Small intestine (tissue), 16 donors: ENCODE measurements at places on chromosomes 6 and 20.

- no peak overlapping the region for H3K27ac ChIP-seq
- no peaks in the 10 kb centered on the region for H3K4me1 ChIP-seq
- H3K27me3 ChIP-seq, result no peaks in the 10 kb centered on the region
These were observed 1104.0 kb downstream of the EPHA7 start for GRCh38 chr6:92315312-92315711.

DNA sequence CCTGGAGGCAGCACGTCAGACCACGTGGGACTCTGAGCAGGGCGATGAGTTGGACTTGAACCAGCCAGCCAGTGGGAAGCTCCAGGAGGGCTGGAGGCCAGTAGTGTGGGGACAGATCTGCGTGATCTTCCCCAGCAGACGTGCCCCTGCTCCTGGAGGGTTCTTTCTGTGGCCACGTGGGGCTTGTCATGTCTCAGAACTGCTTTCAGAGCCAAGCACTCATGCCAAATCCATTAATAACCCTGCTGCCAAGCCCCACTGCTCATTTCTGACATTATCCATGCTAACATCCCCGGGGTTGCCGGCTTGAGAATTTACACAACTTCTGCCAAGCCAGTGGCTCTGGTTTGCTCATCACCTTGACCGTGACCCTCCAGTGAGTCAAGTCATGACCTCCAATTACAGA is 38.3 kb downstream of the SIRPA start:
- H3K4me3 ChIP-seq, result no peak overlapping the region
- H3K36me3 ChIP-seq, result peaks cover 2% of the 10 kb centered on the region
- no peak for DNase-seq
- H3K4me1 ChIP-seq, result no peaks in the 10 kb centered on the region

DNA sequence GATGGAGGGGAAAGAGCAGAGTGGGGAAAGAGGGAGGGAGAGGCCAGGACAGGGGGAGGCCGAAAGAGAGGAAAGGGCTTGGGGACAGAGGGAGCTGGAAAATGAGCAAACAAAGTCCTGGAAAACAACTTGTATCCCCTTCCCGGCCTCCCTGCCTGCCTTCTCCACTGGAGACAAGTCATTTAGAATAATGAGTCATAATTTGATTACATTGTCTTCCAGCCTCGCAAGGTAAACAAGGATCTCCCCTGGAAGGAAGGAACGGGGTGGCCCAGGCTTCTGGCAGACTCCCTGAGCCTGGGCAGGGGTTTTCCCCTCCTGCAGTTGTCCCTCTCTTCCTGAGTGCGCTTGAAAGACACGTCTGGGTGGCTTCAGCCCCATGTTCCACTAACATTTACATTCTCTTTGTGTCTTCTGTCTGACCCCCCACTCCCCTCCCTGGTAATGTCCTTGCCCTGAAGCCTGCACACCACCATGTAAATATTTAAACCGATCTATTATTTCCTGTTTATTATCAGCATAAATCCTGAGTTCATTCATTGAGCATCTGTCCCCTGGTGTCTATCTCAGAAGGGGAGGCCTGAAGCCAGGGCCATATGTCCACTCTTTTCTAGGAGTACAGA is 12.1 kb upstream of the MRPS18A start:
- H3K4me3 ChIP-seq, result no peak overlapping the region
- H3K27ac ChIP-seq, result peak overlapping the region; percentile 55
- no peaks in the 10 kb centered on the region for H3K27me3 ChIP-seq
- no peaks in the 10 kb centered on the region for H3K4me1 ChIP-seq

DNA sequence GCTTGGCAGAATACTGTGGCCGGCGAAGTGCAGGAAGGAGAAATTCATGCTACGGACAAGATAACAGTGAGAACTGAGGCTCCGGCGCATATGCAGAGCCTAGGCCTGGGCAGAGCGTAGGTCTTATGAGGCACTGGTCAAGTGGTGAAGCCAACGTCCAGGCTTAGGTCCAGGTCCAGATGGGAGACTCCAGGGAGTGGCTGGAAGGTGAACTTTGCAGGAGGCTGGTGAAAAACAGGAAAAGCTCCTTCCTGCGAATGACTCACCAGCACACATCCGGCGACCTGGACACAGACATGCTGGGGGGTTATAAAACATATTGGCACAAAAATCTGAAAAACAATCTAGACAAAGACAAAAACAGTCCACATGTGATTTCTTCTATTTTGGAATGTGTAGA is 15.4 kb downstream of the C6orf141 start:
- no peak overlapping the region for H3K4me3 ChIP-seq
- H3K27me3 ChIP-seq, result no peaks in the 10 kb centered on the region
- no peaks in the 10 kb centered on the region for H3K36me3 ChIP-seq
- no peaks in the 10 kb centered on the region for H3K4me1 ChIP-seq
- H3K27ac ChIP-seq, result no peak overlapping the region

DNA sequence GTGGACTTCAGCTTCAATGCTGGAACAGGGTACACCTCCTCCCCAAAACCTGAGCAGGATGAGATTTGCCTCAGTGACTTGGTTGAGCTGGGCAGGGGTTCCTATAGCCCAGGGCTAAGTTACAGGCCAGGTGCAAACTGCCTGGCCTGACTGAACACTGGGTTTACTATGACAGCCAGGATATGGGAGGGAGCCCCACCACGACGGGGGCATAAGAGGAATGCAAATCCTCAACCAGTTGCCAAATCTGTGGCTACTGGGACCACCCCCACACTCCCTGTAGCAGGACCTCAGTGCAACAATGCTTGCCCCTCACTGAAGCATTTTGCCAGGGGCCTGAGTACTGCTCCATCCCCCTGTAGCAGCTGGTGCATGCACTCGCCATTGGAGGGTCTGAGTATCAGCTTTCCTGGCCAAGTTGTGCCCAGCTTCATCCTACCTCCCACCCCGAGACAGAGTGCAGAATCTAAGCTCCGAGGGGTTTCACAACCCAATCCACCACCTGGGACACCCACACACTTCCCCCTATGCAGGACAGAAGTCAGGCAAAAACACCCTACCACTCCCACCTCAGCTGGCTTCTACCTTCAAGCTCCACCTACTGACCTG is 27.6 kb downstream of the TREML4 start:
- peak overlapping the region; percentile 47 for H3K27ac ChIP-seq
- no peaks in the 10 kb centered on the region for H3K4me1 ChIP-seq
- H3K27me3 ChIP-seq, result no peaks in the 10 kb centered on the region

GRCh38 chr6:14265049-14266021 is 147.8 kb downstream of the CD83 start:
- H3K4me1 ChIP-seq, result no peaks in the 10 kb centered on the region
- H3K27ac ChIP-seq, result no peak overlapping the region
- H3K36me3 ChIP-seq, result no peaks in the 10 kb centered on the region
- no peak overlapping the region for H3K4me3 ChIP-seq
- DNase-seq, result no peak

- H3K27ac ChIP-seq, result no peak overlapping the region
- H3K36me3 ChIP-seq, result no peaks in the 10 kb centered on the region
- no peaks in the 10 kb centered on the region for H3K4me1 ChIP-seq
- DNase-seq, result no peak
These were observed 27.9 kb upstream of the CALHM6 start for GRCh38 chr6:116433206-116433712.

DNA sequence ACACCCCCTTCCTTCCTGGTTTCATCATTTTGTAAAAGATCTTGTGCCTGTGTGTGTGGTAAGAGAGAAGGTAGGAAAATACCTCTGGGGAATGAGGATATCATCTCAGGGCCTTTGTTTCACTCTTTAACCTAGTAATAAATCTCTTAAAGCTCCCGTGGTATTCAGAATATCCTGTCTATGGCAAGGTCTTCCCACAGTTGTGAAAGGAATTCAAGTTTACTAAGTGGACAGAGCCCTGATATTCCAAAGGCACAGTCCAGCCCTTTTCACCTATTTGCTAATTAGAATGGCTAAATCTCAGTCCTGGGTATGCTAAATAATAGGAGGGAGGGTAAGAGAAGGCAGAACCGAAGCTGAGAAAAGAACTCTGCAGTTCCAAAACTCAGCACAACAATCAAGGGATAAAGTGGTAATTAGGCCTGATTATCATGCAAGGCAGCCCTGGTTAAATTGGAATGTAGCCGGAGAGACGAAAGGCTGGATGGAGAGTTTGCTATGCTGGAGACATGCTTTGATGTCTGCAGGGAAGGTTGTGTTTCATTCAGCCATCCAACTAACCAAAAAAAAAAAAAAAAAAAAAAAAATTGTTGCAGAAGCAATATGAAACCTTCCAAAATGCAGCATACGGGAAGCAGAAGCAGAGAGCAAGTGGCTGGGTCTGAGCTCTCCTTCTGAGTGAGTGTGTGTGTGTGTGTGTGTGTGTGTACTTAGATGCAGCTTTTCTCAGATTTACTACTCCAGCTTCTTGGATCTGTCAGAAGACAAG is 28.5 kb upstream of the PIM1 start:
- no peak overlapping the region for H3K4me3 ChIP-seq
- no peaks in the 10 kb centered on the region for H3K36me3 ChIP-seq
- no peak for DNase-seq
- H3K4me1 ChIP-seq, result peaks cover 60% of the 10 kb centered on the region
- H3K27me3 ChIP-seq, result no peaks in the 10 kb centered on the region
- H3K27ac ChIP-seq, result peak overlapping the region; percentile 66

- peak; percentile 41 for DNase-seq
- no peak overlapping the region for H3K4me3 ChIP-seq
- no peak overlapping the region for H3K27ac ChIP-seq
- H3K4me1 ChIP-seq, result no peaks in the 10 kb centered on the region
- H3K36me3 ChIP-seq, result peaks cover 18% of the 10 kb centered on the region
These were observed 37.6 kb downstream of the NR2E1 start for GRCh38 chr6:108203189-108204112.

GRCh38 chr20:44447827-44448419 is 27.8 kb upstream of the TTPAL start:
- peaks cover 56% of the 10 kb centered on the region for H3K4me1 ChIP-seq
- H3K27me3 ChIP-seq, result no peaks in the 10 kb centered on the region
- H3K36me3 ChIP-seq, result no peaks in the 10 kb centered on the region
- DNase-seq, result peak; percentile 88
- no peak overlapping the region for H3K4me3 ChIP-seq
- peak overlapping the region; percentile 80 for H3K27ac ChIP-seq

- H3K27me3 ChIP-seq, result no peaks in the 10 kb centered on the region
- H3K36me3 ChIP-seq, result no peaks in the 10 kb centered on the region
- no peak overlapping the region for H3K4me3 ChIP-seq
- H3K27ac ChIP-seq, result no peak overlapping the region
These were observed 107.2 kb downstream of the ARMC2 start for GRCh38 chr6:108955329-108955949.

DNA sequence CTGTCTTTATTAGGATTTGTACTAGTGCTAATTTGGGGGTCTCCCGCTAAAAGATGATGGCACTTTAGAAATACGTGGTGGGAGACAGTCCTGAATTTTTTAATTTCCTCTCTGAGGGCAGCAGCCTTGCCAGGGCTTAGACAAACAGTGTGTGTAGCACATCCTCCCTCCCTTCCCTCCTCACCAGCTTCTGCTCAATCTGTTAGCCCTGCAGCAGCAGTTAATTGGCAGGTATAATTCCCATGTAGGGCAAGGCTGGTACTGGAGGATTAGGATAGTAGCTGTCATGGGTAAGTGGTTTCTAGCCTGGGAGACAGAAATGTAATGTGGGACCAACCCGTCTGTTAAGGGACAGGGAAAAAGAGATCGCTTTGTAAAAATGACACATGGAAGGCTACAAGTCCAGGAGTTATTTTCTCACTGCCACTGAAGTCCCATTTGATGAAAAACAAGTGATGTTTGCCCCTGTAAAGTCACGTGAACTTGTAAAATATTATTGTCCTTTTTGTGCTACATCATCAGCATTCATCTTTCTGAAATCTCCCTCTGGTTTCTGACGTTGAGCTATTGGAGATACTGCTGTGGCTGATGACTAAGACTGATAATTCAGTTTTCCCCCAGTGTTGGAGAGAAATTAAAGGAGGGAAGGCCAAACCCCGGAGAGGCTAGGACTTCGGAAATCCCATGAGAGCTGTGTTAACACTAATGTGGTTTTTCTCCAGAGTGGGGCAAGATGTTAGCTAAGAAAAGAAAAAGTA is 40.6 kb downstream of the CTNNBL1 start:
- no peak overlapping the region for H3K27ac ChIP-seq
- DNase-seq, result no peak
- no peaks in the 10 kb centered on the region for H3K4me1 ChIP-seq
- H3K4me3 ChIP-seq, result no peak overlapping the region
